ENCODE measurements at places on chromosomes 12 and 14. TPM values are rescaled to one million over a fixed set of nuclear protein-coding genes. Genes with fewer than 3 reads are reported as not detected.
A peak's percentile ranks its signal among the peaks of the same experiment; 100 is the strongest.

GRCh38 chr12:100789146-100789545 is 5.4 kb upstream of the ANO4 start:
- DNase-seq, result peak; percentile 40

DNA sequence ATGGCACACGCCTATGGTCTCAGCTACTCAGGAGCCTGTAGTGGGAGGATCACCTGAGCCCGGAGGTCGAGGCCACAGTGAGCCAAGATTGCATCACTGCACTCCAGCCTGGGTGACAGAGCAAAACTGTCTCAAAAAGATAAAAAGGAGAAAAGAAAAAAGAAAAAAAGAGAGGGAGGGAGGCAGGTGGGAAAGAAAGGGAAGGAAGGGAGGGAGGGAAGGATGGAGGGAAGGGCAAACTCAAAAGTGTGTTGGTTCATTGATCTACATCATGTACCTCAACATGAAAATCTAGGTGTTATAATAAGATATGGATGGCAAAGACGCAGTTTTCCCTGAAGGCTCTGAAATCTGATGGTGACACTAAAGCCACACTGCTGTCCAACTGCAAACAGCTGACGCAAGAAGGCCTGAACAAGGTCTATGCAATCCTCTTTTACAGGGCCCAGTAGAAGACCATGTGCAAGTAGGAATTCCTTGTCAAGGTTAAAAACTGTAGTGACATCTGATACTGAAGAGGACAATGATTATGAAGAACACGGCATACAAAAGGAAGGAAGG is 143.6 kb downstream of the ITPR2 start:
- DNase-seq, result no peak

Gene MGAT2
- total RNA-seq, result 105 TPM

- peak; percentile 91 for DNase-seq
These were observed 4.4 kb downstream of the ITGA7 start for GRCh38 chr12:55703288-55703687.

GRCh38 chr14:72883961-72884360 is 9.9 kb downstream of the DPF3 start:
- no peak for DNase-seq

Gene HOXC5
- total RNA-seq, result 1.8 TPM

GRCh38 chr14:32443890-32444661 is 115.0 kb downstream of the AKAP6 start:
- no peak for DNase-seq

Gene CLEC14A
- not detected for total RNA-seq

Data from LHCN-M2 (cell line).